ENCODE measurements at places on chromosomes 1 and 21.
A peak's percentile ranks its signal among the peaks of the same experiment; 100 is the strongest.

GRCh38 chr1:94792473-94793295 is 27.5 kb upstream of the SLC44A3 start:
- peak; percentile 74 for DNase-seq

- DNase-seq: no peak
Observed at GRCh38 chr1:42680055-42680454, 2.2 kb upstream of the YBX1 start.

DNA sequence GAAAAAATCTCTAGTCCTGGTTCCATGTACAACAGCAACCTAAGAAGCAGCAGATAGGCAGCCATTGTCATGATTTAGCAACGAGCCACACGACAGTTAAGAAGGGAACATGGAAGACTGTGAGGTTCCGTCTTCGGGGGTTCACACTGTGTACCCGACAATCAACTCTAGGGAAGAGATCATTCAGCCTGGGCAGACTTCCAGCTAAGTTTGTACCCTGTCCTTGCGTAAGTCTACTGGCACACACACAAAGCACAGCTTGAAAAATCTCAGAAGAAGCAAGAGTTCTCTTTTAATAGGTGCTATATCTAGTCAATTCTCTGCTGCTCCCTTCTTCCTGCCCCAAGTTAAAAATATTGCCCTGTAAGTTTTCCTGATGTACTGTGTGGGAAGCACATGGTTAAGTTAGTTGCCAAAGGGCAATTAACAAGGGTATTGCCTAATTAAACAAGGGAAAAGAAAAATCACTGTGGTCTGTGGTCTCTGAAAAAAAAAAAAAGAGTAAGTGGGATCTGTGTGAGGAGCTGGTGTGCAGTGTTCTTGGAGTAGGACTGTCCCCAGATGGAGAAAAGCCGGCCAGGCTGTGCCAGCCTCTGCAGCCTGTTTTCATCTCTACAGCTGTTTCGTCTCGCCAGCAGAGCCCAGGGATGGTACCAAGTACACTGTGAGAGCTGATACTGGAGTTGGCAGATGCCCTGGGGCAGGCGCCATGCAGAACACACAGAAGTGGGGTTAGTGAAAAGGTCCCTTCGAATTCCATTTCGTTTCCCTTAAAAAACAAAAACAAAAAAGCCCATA is 6.4 kb upstream of the MYBPHL start:
- DNase-seq: no peak

GRCh38 chr1:92764116-92764515 is 20.8 kb downstream of the EVI5 start:
- DNase-seq: no peak

GRCh38 chr1:1183221-1183747 is 9.6 kb downstream of the TTLL10 start:
- DNase-seq: no peak

DNA sequence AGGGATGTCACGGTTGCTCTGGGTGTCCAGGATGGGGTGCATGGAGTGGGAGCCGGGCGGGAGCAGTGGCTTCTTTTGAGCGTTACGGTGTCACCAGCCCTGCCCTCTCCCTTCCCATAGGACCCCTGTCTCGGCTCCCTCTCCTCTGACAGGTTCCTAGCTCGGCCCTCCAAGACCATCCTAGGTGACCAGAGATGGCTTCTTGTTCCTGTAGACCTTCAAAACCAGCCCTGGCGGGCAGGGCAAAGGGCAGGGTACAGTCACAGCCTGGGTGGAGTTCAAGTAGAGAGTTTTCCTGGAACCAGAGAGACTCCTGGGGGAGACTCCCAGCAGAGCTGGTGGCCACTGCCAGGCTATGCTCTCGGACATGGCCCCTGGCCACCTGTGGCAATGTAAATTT is 345.6 kb upstream of the AJAP1 start:
- no peak for DNase-seq

DNA sequence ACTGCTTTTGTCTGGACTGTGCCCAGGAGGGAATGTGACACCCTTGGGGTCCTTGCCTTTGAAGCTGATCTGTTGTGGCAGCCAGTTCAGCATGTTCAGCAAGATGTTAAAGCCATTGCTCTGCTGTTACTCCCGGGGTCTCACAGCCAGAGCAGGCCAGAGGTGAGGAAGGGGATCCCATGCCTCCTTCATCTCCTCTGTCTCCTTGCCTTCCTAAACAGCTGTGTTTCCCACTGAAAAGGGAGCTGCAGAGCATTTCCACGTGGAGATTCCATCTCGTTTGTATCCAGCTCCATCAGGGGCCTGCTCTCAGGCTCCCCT is 135.8 kb upstream of the COL6A1 start:
- no peak for DNase-seq

Data from SJSA1 (cell line).